ENCODE measurements at places on chromosomes 5 and 9. TPM values are rescaled to one million over a fixed set of nuclear protein-coding genes. Genes with fewer than 3 reads are reported as not detected.

ANKS6 gene
- 11.6 TPM for total RNA-seq

DIPK1B gene
- 6.1 TPM for total RNA-seq

DAB2IP gene
- 5.3 TPM for total RNA-seq

WNT8A gene
- not detected for total RNA-seq

FAM221B gene
- not detected for total RNA-seq

GRCh38 chr5:42592401-42593140 is 164.0 kb upstream of the CCDC152 start:
- DNase-seq, result no peak

DNA sequence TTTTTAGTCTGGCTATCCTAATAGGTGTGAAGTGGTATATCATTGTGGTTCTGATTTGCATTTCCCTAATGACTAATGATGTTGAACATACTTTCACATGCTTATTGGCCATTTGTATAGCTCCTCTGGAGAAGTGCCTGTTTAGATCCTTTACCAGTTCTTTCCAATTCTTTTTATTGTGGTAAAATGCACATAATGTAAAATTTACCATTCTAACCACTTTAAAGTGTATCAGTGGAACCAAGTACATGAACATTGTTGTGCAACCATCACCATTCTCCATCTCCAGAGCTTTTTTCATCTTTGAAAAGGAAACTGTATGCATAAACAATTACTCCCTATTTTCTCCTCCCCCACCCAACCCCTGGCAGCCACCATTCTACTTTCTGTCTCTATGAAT is 95.4 kb downstream of the NRG2 start:
- no peak for DNase-seq

- no peak for DNase-seq
Observed at GRCh38 chr5:82901281-82901888, 175.8 kb downstream of the TMEM167A start.

- no peak for DNase-seq
Observed at GRCh38 chr5:173498739-173499470, 117.5 kb downstream of the BOD1 start.

DNA sequence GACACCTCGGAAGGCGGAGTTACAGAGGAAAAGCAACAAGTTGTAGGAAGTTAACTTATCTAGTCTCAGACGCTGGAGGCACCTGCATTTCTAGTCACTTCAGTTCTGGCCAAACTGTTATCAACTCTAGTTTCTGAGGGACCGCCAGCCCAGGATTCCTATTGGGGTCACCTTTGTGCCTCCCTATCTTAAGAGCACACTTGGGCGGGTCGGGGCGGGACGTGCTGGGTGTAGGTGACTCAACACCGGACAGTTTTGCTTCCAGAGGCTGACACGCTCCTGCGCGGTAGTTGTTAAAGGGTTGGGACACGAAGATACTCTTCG is 679 bp upstream of the KDM4C start:
- no peak for DNase-seq

- no peak for DNase-seq
Observed at GRCh38 chr9:4680173-4680525, 780 bp downstream of the CDC37L1 start.

DNA sequence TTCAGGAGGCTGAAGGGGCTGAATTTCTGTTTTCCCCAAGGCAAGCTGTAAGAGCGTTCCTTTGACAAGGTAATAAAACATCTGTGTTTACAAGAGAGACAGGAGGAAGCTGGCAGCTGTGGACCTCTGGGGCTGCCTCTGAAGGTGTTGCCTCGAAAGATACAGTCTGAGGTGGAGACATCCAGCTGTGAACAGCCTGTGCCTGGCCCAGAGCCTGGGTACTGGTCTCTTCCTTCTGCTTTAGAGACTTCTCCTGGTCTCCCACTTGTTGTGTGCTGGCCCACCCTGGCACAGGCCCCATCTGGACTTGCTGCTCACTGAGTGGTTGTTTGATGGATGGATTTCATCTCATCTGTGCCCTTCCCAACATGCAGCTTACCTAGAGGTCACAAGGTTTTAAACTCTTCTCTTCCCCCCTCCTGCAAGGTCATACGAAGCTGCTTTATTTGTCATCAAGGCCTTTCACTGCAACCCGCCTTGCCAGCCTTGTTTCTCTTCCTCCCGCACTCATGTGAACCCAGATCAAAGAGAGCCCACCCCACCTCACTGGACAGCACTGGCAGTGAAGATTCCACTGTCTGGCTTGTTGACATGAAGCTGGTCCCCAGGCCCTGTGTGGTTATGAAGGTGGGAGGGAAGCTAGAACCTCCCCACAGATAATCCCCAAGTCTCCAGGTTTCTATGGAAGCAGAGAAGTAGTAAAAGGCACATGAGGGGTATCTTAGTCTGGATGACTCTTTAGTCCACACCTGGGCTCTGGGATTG is 35.0 kb upstream of the ALDH1B1 start:
- DNase-seq, result no peak

DNA sequence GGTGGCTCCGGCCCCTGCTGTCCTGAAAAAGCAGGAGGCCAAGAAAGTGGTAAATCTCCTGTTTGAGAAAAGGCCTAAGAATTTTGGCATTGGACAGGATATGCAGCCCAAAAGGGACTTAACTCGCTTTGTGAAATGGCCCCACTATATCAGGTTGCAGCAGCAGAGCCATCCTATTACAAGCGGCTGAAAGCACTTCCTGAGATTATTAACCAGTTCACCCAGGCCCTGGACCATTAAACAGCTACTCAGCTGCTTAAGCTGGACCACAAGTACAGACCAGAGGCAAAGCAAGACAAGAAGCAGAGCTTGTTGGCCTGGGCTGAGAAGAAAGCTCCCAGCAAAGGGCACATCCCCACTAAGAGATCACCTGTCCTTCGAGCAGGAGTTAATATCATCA is 89.7 kb downstream of the MLLT3 start:
- no peak for DNase-seq
